ENCODE measurements at places on chromosomes 6 and 20. TPM values are rescaled to one million over a fixed set of nuclear protein-coding genes. Genes with fewer than 3 reads are reported as not detected.

GRCh38 chr6:46380152-46380807 lies 111.0 kb downstream of the RCAN2 start:
- DNase-seq, result no peak

GRCh38 chr6:108130262-108130661 lies 35.6 kb upstream of the NR2E1 start:
- no peak for DNase-seq

The F13A1 gene
- total RNA-seq, result 100 TPM

DNA sequence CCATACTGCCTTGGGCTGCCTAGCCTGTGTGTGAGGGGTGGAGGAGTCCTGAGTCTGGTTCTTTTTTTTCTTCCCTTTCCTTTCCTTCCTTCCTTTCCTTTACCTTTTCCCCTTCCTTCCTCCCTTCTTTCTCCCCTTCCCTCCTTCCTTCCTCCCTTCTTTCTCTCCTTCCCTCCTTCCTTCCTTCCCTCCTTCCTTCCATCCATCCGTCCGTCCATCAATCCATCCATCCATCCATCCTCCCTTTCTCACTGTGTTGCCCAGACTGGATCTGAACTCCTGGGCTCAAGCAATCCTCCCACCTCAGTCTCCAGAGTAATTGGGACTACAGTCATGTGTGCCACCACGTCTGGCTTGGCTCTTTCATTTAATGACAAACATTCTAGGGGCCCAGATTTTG lies 750.7 kb upstream of the CHD6 start:
- DNase-seq, result no peak

- no peak for DNase-seq
These were observed 726 bp upstream of the ARFGEF3 start for GRCh38 chr6:138161088-138161337.

GRCh38 chr6:10425975-10426780 lies 11.3 kb upstream of the TFAP2A start:
- DNase-seq, result no peak

The GSTA2 gene
- not detected for total RNA-seq

The IL17A gene
- total RNA-seq, result not detected

The CCN6 gene
- total RNA-seq, result not detected

The LY6G6F gene
- total RNA-seq, result not detected

The SAMHD1 gene
- 42.5 TPM for total RNA-seq

The HFE gene
- 4.5 TPM for total RNA-seq

DNA sequence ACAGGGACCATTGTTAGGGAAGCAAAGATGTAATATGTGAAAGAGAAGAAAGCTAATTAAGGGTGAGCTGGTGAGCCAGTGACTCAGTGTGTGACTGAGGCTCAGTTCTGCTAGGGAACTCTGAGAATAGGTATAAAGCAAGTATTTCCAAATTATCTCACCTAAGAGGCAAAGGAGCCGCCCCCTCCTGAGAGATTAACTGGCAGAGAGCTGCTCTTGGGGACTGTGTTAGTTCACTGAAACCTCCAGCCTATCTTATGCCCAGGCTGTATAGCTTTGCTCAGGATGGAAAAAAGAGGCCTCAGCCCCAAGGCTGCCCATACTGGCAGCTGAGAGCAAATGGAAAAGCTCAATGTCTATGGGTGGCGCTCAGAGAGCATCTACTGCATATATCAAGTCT lies 152.0 kb downstream of the PAK5 start:
- DNase-seq, result no peak

The ZKSCAN8 gene
- 13.9 TPM for total RNA-seq

DNA sequence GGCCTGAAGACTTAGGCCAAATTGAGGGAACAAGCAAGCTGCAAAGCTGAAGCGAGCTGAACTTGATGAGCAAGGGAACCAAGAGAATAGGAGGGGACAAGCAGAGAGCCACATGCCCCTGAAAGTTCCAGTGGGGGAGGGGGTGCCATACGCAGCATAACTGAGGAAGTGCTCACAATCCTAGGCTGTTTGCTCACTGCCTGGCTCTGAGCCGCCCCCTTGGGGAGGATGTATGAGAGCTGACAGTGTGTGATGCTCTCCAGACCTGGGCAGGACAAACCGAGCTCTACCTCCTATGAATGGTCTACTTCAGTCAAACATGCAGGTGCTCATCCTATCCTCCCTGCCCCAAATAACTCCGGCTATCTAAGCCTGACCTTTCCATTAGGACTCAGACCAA lies 52.1 kb downstream of the FAXC start:
- DNase-seq, result no peak

DNA sequence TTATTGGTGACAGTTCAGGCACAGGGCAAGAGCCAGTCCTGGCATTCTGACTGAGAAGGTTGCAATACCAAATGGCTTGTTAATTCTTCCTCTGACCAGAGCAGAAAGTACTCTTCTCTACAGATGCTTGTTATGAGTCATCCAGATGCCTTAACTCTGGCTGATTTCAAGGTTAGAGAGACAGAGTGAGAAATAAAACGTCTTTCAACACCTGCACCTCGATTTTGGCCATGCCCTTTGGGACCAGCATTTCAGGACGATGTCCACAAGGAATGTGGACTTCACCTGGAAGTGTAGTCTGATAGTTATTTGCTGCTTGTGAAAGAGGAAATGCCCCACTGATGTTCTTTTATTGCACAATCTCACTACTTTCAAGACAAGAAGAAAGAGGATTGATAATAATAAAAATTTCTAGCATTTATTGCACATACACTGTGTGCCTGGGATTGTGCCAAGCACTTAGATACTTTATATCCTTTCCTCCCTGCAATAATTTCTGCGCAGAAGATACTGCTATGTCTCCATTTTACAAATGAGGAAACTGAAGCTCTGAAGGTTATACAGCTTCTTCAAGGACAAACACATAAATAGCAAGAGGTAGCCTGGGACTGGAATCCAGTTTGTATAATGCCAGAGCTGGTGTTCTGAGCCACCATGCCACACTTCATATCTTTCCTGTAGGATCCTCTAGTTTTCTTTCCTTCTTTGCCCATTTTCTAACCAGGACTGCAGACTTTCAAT lies 33.5 kb upstream of the MCM3 start:
- no peak for DNase-seq

DNA sequence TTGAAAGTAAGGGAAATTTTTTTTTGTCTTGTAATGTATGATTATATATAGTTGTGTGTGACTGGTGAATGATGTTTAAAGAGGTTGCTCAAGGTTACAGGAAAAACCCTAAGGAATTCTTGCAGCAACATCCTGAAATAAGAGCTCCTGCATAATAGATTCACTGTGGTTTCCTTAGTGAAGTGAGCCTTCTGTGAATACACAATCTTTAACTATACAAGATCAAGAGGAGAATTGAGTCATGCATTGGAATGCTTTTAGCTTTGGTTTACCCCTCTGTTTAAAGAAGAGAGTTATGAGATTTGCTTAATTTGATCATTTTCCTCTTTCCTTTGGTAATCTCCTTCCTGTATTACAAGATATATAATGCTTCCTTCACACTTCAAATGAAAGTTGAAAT lies 141.6 kb upstream of the EYA4 start:
- DNase-seq, result no peak

The CTCFL gene
- not detected for total RNA-seq

GRCh38 chr6:89387516-89388201 lies 24.4 kb downstream of the RRAGD start:
- DNase-seq, result no peak

DNA sequence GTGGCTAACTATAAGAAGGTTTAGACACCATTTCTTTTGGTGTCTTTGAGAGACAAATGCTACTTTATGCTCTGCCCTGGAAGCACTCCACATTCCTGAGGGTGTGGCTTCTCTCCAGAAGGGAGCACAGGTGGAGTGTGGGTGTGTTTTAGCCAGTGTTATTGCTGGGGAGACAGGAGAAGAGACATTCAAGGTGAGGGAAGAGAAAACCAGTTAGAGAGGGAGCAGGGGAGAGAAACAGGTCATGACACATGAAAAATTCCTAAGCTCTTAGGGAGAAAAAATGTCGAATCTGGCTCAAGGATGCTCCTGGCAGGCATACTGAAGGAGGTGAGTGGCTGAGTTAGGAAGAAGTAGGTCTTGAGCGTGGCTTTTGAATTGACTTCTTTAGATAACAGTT lies 292.8 kb downstream of the CLIC5 start:
- DNase-seq, result no peak

The ERVFRD-1 gene
- 0.12 TPM for total RNA-seq

GRCh38 chr6:137019476-137020272 lies 25.1 kb downstream of the IL20RA start:
- DNase-seq, result no peak

GRCh38 chr6:133101790-133102189 lies 139.4 kb upstream of the EYA4 start:
- no peak for DNase-seq

The MRPS10 gene
- 63.0 TPM for total RNA-seq

DNA sequence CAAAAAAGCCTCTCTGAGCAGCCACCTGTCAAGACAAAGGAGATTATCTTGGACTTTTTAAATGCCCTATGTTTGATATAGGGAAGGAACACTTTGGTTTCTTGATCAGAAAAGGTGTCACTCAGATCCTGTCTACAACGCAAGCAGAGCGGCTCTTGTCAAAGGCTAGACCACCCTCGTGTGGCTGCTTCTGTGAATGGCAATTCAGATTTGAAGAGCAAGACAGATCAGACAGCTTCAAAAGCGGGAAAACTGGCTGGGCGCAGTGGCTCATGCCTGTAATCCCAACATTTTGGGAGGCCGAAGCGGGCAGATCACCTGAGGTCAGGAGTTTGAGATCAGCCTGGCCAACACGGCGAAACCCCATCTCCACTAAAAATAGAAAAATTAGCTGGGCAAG lies 10.1 kb upstream of the NXT1 start:
- DNase-seq, result peak; percentile 67

DNA sequence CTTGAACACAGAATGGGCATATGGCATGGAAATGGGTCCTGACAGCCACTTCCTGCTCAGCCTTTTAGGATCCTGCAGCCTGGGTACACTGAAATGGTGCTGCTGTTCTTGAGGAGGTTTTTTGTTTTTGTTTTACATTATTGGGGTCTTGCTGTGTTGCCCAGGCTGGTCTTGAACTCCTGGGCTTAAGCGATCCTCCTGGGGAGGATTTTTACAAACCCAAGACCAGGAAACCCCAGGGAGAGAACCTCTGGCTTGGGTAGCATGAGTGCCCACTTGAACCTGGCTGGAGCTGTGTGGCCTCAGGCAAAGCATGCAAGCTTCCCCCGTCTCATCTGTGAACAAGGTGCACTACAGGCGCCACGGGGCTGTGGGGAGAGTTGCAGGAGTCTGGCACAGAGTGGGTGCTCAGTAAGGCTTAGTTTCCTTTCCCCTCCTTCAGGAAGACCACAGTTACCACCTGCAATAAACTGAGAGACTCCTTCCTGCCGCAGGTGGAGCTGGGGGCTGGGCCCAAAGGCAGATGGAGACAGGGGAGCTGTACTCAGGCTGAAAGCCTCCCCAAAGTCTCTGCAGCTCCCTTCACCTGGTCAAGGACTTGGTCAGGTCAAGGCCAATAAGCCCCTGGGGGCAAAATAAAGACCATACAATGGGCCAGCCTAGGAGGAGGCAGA lies 1.8 kb downstream of the SLA2 start:
- no peak for DNase-seq

The FERMT1 gene
- total RNA-seq, result 1.1 TPM

The HBS1L gene
- 89.8 TPM for total RNA-seq

DNA sequence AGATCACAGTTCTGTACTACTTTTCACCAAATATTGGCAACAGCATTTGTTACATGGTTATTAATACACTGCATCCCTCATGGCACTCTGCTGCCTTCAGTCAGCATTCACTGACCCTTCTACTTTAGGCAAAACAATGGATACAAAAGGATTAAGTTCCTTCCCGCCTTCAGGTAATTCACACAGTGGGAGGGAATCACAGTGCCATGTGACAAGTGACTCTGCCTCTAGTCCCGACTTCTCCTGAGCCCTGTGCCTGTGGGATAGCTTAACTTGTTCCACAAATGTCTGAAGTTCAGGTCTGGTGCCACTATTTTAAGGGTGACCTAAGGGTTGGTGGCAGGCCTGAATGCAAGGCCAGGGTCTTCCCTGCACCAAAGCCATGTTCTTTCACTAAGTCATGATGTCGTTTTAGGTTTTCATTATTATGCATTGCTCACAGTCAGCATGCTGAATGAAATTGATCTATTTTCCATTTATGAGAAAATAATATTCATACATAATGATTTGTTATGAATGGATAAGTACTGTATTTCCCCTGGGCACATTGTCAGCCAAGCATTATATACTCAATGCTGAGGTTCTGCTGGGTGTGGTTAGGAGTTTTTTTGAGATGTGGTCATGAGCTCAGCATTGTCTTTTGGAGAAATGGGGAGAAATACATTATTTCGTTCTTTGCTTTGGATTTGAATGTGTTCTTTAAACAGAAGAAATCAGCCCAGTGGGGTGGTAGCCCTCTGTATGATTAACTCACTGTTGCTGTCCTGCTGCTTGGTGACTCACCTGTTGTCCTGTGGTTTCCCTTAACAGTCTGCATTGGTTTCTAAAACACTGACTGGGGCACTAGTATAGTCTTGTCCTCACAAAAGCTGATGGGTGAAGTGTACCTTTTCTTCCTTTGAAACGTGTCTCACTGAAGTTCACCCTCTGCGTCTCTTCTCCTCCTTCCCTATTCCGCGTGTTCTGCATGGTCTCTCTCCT lies 66.4 kb downstream of the AFDN start:
- DNase-seq, result no peak

The XKR7 gene
- not detected for total RNA-seq

- DNase-seq, result no peak
These were observed 643.0 kb upstream of the CITED2 start for GRCh38 chr6:140017470-140017869.

GRCh38 chr20:17444091-17444490 lies 87.1 kb downstream of the BFSP1 start:
- DNase-seq, result no peak

- peak; percentile 62 for DNase-seq
These were observed 597 bp downstream of the ADA start for GRCh38 chr20:44650771-44651433.

- DNase-seq, result no peak
These were observed 40.7 kb downstream of the PRR18 start for GRCh38 chr6:166267526-166267925.
